ENCODE measurements at places on chromosomes 1 and 21.

- no peak for DNase-seq
Observed at GRCh38 chr1:47434051-47434842, 3.6 kb upstream of the FOXD2 start.

- no peak for DNase-seq
Observed at GRCh38 chr1:6456800-6457466, 9.0 kb downstream of the TNFRSF25 start.

DNA sequence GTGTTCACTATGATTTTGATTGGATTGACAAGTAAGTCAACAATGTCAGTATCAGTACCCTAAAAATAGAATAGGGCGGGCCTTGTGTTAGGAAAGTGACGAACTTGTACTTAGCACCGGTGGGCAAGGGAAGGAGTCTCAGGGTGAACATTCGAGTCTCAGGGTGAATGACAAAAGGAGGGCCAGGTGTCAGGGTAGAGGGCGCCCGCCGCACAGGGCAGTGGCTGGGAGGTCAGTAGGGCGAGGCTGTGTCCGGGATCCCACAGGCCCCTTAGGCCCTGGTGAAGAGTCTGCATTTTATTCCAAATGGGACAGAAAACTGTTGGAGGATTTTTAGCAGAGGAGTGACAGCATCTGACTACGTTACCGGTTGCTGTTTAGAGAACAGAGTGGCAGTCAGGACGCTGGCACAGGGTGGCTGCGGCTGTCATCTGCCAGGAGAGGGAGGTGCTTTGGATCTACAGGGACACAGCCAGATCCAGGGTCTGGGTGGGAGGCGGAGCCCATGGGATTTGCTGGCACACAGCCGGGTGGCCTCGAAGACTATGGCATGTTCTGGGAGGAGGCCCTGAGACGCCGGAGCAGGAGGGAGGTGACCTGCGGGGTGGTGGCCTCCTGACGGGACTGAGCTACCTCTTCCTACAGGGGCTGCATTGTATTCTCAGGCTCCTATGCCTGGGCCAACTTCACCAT lies 11.0 kb downstream of the AGTRAP start:
- no peak for DNase-seq

GRCh38 chr1:221449801-221450470 lies 292.0 kb downstream of the DUSP10 start:
- no peak for DNase-seq

GRCh38 chr1:94971491-94971924 lies 44.6 kb upstream of the CNN3 start:
- no peak for DNase-seq

DNA sequence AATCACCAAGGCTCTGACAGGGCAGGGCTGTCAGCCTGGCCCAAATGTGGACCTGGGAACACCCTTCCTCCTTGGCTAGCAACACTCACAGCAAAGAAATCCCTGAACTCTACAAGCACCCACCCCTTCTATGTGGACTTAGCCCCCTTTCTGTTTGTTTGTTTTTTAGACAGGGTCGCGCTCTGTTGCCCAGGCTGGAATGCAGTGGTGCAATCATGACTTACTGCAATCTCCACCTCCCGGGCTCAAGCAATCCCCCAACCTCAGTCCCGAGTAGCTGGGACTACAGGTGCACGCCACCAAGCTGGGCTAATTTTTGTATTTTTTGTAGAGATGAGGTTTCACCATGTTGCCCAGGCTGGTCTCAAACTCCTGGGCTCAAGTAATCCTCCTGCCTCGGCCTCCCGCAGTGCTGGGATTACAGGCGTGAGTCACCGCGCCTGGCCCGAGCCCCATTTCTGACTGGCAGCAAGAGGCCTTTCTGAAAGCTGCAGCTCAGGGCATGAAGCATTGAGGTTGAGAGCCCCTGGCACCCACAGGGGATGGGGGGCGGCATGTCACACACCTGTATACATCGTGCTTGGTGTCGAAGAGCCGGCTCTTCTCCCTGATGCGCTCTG lies 16.2 kb downstream of the RIPK4 start:
- DNase-seq = no peak

DNA sequence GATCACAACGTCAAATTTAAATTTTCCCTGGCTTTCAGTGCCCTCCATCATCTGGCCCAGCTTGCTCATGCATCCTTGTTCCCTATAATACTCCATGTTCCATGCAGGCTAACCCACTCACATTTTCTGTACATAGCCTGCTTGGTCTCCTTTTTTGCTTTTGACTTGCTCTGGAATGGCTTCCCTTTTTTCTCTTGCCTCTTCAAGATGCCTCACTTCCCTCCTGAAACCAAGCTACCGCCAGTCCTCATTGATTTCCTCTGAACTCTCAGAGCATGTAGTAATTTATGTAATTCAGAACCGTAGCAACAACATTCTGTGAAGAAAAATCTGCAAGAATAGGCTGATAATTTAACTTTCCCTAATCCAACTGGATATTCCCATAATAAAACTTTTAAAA lies 10.3 kb downstream of the CAP1 start:
- no peak for DNase-seq

DNA sequence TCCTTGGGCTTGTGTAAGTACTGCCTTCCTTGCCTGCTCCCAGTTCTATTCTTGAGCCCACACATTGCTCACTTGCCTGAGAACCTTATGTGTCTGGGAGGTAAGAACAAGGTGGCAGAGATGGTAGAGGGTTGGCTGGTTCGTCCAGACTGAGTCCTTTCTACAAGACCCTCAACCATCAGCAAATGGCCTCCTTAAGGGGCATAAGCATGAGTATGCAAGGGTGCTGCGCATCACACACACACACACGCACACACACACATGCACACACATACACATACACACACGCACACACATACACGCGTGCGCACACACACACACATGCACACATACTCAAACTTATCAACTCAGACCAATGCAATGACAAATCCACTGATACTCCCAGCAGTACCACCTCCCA lies 56.9 kb downstream of the RHBG start:
- DNase-seq = no peak

DNA sequence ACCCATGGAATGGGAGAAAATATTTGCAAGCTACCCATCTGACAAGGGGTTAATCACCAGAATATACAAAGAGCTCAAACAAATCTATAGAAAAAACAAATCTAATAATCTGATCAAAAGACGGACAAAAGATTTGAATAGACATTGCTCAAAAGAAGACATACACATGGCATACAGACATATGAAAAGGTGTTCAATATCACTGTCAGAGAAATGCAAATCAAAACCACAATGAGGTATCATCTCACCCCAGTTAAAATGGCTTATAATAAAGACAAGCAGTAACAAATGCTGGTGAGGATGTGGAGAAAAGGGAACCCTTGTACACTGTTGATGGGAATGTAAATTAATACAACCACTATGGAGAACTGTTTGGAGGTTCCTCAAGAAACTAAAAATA lies 600.9 kb downstream of the SMYD3 start:
- DNase-seq = no peak

- DNase-seq = no peak
Observed at GRCh38 chr1:63746129-63746864, 27.5 kb upstream of the ROR1 start.

DNA sequence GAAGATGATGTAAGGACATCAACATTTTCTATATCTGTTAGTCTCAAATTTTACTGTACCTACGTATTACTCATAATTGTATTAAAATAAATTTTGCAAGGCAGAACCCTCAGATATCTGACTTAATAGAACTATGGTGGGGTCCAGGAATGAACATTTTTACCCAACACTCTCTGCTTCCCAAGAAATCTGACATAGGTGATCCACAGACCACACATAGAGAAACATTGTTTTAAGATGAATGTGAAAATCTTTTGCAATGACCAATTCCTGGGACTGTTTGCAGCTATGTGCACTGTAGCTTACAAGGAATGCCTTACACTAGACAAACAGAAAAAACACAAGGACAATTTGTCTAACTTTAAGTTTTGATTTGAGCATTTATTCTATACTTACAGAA lies 645.6 kb upstream of the ADGRL2 start:
- no peak for DNase-seq

DNA sequence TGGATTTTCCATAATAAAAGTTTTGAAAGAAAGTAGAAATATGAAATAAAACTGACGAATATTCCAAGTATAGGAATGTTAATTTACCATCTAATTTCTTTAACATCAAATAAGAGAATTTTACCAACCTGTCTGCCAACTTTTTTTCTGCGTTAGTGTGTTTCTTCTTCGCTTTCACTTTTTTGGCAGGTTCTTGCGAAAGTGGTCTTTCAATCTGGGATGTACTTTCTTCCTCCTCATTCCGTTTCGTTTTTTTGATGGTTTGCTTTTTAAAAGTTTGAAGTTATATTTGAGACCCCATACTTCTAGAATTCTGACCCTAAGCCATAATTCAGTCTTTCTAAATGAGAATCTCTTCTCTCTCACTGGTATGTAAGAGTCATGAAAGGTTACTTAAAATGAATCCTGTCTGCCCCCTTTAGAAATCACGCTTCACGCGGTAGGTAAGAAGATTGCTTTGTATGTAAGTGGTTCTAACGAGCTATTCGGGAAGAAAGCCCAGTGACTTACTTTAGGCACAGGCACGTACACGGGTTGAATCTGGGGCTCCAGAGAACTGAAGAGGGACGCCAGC lies 580 bp downstream of the RBM34 start:
- peak; percentile 63 for DNase-seq

GRCh38 chr1:209397371-209397770 lies 186.1 kb upstream of the CAMK1G start:
- DNase-seq = no peak

- no peak for DNase-seq
Observed at GRCh38 chr1:41399145-41399795, 38.0 kb downstream of the FOXO6 start.

- DNase-seq = no peak
Observed at GRCh38 chr21:45920824-45921600, 60.6 kb upstream of the COL6A1 start.

- DNase-seq = no peak
Observed at GRCh38 chr1:18583326-18583941, 47.2 kb upstream of the PAX7 start.

DNA sequence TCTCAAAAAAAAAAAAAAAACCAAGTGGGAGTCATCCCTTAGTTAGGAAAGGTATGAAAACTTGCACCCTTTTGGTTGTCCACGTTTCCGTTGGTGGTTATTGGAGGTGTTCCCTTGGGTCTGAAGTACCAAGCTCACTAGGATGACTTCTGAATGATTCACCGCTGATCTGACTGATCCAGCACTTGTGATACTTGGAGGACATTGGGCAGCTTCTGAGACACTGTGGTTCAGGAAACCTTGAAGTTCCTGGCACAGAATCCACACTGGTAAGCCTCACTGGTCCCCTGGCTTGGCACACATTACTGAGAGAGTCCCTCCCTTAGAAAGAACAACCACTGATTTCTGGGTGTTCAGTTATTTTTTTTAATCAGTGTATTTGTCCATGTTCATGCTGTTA lies 91.9 kb downstream of the RYR2 start:
- DNase-seq = no peak

DNA sequence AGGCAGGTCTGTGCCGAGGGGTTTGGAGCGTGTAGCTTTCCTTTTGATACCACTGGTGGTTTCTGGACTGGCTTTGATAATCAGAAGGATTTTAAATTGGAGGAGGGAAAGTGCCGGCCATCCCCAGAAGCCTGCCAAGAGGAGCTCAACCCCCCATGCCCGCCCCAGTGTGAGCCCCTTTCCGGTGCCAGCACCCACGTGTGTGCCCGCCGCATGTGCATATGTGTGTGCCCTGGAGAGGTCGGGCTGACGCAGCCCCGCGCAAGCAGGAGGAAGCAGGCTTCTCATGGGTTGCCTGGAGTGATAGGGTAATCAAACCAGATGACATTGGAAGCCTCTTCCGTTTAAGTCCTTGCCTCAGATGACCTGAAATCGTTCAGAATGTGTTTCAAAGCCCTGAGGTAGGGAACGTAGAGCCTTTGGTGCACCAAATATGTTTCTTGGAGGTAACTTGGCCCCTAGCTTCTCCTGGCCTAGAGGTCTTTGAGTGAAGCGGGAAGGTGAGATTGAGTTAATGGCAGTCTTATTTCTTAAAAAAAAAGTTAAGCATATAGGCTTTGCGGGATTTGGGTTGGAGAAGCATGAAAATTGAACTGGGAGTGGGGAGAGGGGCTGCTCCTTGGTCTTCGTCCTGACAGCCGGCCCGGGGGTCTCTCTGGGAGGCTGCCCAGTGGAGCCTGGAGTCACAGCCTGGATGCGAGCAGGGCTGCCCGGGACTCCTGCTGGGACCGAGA lies 34.1 kb upstream of the ARHGEF16 start:
- no peak for DNase-seq

- DNase-seq = no peak
Observed at GRCh38 chr1:182794676-182795201, 5.2 kb downstream of the NPL start.

DNA sequence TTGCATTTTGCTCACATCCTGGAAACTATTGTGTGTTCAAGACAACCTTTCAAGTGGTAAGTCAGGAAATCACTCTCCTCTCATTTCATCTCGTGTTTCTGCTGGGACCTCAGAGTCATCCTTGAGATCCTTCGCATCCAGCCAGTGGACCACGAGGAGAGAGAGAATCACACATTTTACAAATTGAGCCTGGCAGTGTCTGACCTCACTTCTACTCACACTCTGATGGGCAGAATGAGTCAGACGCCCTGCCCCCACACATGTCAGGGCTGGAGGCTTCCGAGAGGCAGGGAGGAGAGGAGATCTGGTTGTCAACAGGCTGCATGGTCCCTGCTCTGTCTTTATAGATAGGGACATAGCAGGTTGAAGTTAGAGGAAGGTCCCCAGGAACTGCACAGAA lies 509.7 kb downstream of the AJAP1 start:
- DNase-seq = no peak

DNA sequence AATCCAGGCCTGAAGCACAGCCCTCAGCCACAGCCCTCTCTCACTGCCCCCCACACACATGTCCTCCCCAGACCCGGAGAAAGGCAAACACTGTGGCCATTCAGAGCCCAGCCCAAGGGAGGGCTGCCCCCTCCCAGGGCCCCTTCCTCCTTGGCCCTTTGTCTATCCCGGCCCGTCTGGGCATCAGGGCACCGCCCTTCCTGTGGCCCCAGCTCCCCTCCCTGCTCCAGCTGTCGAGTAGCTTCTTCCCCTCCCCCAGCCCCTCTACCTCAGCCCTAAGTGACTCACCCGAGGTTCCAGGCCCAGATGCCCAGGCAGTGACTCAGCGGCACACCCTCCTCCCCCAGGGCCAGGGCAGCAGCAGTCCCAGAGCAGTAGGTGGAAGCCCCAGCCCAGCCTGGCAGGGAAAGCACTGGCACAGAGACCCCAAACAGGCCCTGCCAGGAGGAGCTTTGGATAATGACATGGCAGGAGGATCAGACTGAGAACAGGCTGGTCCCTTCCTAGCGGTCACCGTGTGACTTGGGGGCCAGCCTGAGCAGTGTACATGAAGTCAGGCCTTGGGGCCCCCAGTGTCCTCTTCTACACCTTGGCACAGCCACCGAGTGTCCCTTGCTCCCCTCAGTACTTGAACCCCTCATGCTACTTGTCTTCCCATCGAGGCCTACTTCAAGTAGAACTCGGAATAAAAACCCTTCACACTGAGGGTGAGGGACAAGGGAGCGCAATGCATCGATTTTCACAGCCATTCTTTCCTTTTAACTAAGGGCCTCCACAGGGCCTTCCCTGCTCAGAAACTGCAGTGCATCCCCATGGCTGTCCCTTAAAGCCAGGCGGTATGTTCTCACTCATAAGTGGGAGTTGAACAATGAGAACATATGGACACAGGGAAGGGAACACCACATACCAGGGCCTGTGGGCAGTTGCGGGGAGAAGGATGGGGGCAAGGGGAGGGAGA lies 1.0 kb upstream of the S100A2 start:
- peak; percentile 81 for DNase-seq

GRCh38 chr1:220818421-220819173 lies 31.9 kb downstream of the MTARC1 start:
- DNase-seq = no peak

Data from CD4-positive, alpha-beta T cell treated with Interleukin-12 subunit alpha and Interleukin-12 subunit beta, for 1 hour (primary cell).